Heart left ventricle (tissue), 16 donors: ENCODE measurements at places on chromosomes 3 and 15. TPM values are rescaled to one million over a fixed set of nuclear protein-coding genes. Genes with fewer than 3 reads are reported as not detected.
A peak's percentile ranks its signal among the peaks of the same experiment; 100 is the strongest.

The NUP210 gene
- 1.5 TPM for polyA plus RNA-seq

The TNNC1 gene
- polyA plus RNA-seq = 6,829 TPM

The CSNK1G1 gene
- 4.9 TPM for polyA plus RNA-seq

The SLC24A5 gene
- polyA plus RNA-seq = not detected

GRCh38 chr15:43133430-43134156 lies at the start of gene TMEM62:
TSS of gene TMEM62 (plus strand) at chr15:43133586. CDS start at chr15:43133803, 217 bp downstream.
- no peaks in the 10 kb centered on the region for H3K4me1 ChIP-seq
- peaks cover 36% of the 10 kb centered on the region for H3K36me3 ChIP-seq
- H3K4me3 ChIP-seq = peak within 1 kb of the TSS; percentile 79
- no peaks in the 10 kb centered on the region for H3K27me3 ChIP-seq
- peak within 1 kb of the TSS; percentile 83 for H3K27ac ChIP-seq

- H3K4me3 ChIP-seq = no peak overlapping the region
- DNase-seq = no peak
- H3K27ac ChIP-seq = no peak overlapping the region
Observed at GRCh38 chr3:78963771-78964170, 804.0 kb downstream of the ROBO1 start.

DNA sequence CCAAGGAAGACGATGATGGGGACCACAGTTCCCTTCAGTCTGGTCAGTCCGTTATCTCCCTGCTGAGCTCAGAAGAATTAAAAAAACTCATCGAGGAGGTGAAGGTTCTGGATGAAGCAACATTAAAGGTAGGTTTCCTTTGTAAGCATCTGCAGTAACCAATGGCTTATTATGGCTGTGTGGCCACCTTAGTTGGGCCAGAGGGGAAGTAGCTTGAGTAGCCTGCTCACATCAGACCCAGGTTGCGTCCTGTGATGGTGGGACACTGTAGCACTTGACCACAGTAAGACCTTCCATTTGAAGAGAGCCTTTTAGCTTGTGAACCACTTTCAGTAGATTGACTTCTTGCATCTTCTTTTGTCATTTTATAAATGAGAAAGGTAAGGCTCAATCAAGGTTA lies 22.6 kb downstream of the STARD5 start:
- no peak for DNase-seq
- no peak overlapping the region for H3K4me3 ChIP-seq
- no peaks in the 10 kb centered on the region for H3K4me1 ChIP-seq
- no peak overlapping the region for H3K27ac ChIP-seq
- H3K36me3 ChIP-seq = peaks cover 77% of the 10 kb centered on the region
- no peaks in the 10 kb centered on the region for H3K27me3 ChIP-seq

- H3K4me1 ChIP-seq = no peaks in the 10 kb centered on the region
- no peaks in the 10 kb centered on the region for H3K36me3 ChIP-seq
- no peak overlapping the region for H3K4me3 ChIP-seq
- H3K27me3 ChIP-seq = no peaks in the 10 kb centered on the region
- DNase-seq = peak; percentile 35
Observed at GRCh38 chr15:91271565-91272153, 171.6 kb downstream of the SV2B start.

- peak overlapping the region; percentile 97 for H3K27ac ChIP-seq
- no peak for DNase-seq
- no peaks in the 10 kb centered on the region for H3K36me3 ChIP-seq
- no peaks in the 10 kb centered on the region for H3K27me3 ChIP-seq
- H3K4me3 ChIP-seq = peak overlapping the region; percentile 97
Observed at GRCh38 chr3:69085168-69085832, 563 bp downstream of the ARL6IP5 start.

GRCh38 chr3:47276558-47276957 lies 6.0 kb downstream of the KIF9 start:
- no peaks in the 10 kb centered on the region for H3K27me3 ChIP-seq
- no peak overlapping the region for H3K4me3 ChIP-seq
- no peak for DNase-seq
- no peaks in the 10 kb centered on the region for H3K36me3 ChIP-seq

DNA sequence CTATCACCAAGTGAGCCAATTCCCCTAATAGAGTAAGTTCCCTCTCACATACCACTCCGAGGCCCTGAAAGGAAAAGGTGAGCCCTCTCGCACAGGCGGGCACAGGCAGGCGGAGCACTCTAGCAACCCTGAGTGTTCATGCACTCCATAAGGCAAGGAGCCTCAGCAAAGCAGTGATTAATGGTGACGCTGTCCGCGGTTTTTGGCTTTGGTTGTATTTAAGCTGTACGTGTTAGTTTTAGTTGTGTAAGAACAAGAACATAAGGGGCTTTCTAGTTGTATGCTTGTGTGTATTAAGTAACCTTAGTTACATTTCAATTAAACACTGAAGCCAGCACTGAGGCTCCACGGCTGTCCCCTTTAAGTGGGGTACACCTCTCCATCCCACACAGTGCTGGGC lies 33.1 kb downstream of the KLHL25 start:
- H3K4me3 ChIP-seq = no peak overlapping the region
- H3K27ac ChIP-seq = no peak overlapping the region
- no peak for DNase-seq

DNA sequence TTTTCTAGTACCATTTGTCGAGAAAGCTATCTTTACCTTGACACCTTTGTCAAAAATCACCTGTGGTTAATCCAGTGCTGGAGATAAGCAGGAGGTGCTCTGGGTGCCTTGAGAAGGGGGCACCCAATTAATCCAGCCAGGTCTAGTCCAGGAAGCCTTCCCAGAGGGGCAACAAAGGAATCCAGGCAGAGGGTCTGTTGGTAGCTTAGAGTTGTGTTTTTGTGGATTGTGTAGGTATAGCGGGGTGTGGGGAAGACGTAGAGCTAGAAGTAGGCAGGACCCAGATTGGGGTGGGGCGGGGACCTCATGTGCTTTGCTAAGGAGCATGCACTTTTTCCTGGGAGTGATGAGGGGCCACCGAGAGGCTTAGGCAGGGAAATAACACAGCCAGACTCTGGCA lies 6.0 kb upstream of the PIGZ start:
- H3K36me3 ChIP-seq = no peaks in the 10 kb centered on the region

GRCh38 chr3:171132873-171133272 lies 106.4 kb upstream of the SLC2A2 start:
- no peak for DNase-seq
- H3K27ac ChIP-seq = no peak overlapping the region
- H3K36me3 ChIP-seq = peaks cover 7% of the 10 kb centered on the region
- no peak overlapping the region for H3K4me3 ChIP-seq
- no peaks in the 10 kb centered on the region for H3K4me1 ChIP-seq

DNA sequence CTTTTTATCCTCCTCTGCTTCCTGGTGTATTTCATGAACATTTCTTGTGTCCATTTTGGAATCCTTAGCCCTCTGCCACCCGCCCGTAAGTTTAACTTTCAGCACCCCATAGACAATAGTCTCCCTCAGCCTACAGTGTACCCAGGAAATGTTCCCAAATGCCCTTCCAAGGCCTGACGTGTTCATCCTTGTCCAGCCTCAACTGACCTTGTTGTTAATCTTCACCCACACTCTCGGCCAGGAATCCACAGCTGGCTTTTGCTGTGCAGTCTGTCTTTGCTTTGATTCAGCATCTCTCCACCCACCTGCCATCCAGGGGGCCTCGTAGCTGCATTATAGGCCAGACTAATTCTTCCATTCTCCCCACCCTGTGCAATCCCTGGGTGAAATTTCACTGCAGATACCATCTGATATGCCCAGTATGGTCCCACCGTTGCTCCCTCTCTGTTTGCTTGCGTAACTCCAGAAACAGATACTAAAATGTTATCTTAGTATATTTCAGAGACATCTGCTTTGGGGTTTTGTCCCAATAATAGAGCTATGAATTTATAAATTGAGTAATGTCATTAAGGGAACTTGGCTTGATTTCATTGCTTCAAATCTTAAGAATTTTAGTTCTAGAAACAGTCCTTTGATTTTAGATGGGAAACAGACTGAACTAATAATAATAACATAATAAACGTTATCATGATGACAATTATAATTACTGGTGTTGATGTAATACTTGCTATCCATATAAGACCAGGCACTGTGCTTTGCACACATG lies 16.6 kb downstream of the GUCA1C start:
- no peak overlapping the region for H3K27ac ChIP-seq
- H3K4me3 ChIP-seq = no peak overlapping the region
- DNase-seq = no peak
- peaks cover 3% of the 10 kb centered on the region for H3K4me1 ChIP-seq

DNA sequence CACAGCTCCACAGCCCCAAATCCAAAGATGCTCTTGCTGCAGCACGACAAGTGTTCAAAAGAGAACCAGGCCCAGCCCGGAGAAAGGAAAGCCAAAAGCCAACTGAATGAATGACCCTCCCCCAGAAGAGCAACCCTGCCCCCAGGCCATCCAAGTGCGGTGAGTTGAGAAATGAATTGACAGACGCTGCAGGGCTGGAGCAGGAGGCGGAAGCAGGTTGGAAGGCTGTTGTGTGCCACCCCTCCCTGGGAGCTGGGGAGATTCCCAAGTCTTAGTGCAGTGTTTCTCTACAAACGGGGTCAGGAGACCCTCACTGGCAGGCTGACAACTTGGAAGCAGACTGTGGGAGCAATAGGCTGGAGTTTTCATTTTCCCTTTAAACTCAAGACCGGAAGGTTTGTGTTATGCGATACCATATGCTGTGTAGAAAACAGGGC lies 3.5 kb upstream of the SPTBN5 start:
- H3K4me3 ChIP-seq = no peak overlapping the region
- H3K4me1 ChIP-seq = peaks cover 11% of the 10 kb centered on the region
- H3K27ac ChIP-seq = no peak overlapping the region
- H3K36me3 ChIP-seq = peaks cover 57% of the 10 kb centered on the region

GRCh38 chr3:28449398-28449797 lies 100.8 kb upstream of the AZI2 start:
- no peak overlapping the region for H3K4me3 ChIP-seq
- no peaks in the 10 kb centered on the region for H3K4me1 ChIP-seq
- H3K27me3 ChIP-seq = no peaks in the 10 kb centered on the region
- DNase-seq = no peak
- H3K36me3 ChIP-seq = no peaks in the 10 kb centered on the region
- no peak overlapping the region for H3K27ac ChIP-seq

- no peaks in the 10 kb centered on the region for H3K36me3 ChIP-seq
- H3K27me3 ChIP-seq = no peaks in the 10 kb centered on the region
- H3K4me1 ChIP-seq = no peaks in the 10 kb centered on the region
- H3K27ac ChIP-seq = no peak overlapping the region
- DNase-seq = no peak
Observed at GRCh38 chr3:195250473-195251251, 20.3 kb downstream of the XXYLT1 start.

DNA sequence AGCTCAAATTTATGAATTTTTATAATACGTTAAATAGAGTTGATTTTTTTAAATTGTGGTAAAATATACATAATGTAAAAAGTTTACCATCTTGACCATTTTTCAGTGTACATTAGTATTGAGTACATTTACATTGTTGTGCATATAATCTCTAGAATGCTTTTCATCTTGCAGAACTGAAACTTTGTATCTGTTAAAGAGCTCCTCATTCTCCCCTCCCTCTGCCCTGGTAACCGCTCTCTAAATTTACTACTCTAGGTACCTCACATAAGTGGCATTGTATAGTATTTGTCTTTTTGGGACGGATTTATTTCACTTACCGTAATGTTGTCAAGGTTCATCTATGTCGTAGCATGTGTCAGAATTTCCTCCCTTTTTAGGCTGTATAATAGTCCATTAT lies 13.6 kb downstream of the TBC1D23 start:
- no peaks in the 10 kb centered on the region for H3K36me3 ChIP-seq
- no peak for DNase-seq
- H3K27ac ChIP-seq = no peak overlapping the region
- H3K27me3 ChIP-seq = no peaks in the 10 kb centered on the region

DNA sequence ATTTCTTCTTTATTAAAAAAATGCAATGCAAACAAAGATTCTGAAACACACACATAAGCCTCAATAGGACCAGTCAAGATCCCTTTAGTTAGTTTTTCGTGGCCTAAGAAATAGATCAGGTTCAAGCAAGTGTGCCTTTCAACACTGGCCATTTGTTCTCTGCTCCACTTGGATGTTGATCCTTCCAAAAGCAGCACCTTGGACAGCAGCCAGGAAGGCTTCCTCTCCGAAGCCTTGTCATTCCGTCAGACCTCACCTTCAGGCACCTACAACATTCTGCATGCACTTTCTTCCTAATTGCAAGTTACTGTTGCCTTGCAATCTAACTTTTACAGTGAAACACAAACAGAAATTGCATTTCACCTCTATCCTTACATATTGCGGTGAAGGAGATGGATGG lies 155.9 kb upstream of the FEZF2 start:
- H3K4me3 ChIP-seq = no peak overlapping the region
- no peaks in the 10 kb centered on the region for H3K27me3 ChIP-seq
- peak; percentile 23 for DNase-seq

GRCh38 chr15:94411846-94412245 lies 180.5 kb downstream of the MCTP2 start:
- H3K27ac ChIP-seq = no peak overlapping the region
- no peak for DNase-seq
- no peak overlapping the region for H3K4me3 ChIP-seq
- no peaks in the 10 kb centered on the region for H3K36me3 ChIP-seq
- no peaks in the 10 kb centered on the region for H3K27me3 ChIP-seq

- H3K27me3 ChIP-seq = no peaks in the 10 kb centered on the region
- no peak for DNase-seq
- H3K36me3 ChIP-seq = no peaks in the 10 kb centered on the region
Observed at GRCh38 chr3:9146367-9147071, 102.9 kb downstream of the SRGAP3 start.

DNA sequence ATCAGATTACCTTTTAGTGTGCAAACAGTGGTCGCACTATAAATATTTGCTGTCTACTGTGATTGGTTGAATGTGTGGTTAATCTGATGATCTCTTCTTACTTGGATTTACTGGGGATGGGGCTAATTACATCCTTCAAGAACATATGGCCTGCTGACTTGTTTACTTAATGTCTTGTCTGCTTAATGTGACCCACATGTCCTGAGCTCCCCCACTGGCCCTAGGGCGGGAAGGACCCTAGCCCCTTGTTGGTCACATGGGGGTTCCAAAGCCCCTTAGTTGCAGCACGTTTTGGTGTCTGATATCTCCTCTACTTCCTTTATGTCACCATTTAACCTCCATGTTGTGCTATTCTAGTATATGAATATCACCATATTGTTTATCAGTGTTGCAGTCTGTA lies 17.8 kb upstream of the P2RY12 start:
- DNase-seq = no peak
- H3K4me1 ChIP-seq = peaks cover 14% of the 10 kb centered on the region
- H3K27ac ChIP-seq = no peak overlapping the region
- no peaks in the 10 kb centered on the region for H3K27me3 ChIP-seq
- H3K4me3 ChIP-seq = no peak overlapping the region

GRCh38 chr15:62253294-62253693 lies 88.2 kb upstream of the C2CD4B start:
- no peak overlapping the region for H3K4me3 ChIP-seq
- H3K27me3 ChIP-seq = no peaks in the 10 kb centered on the region
- H3K27ac ChIP-seq = no peak overlapping the region
- no peaks in the 10 kb centered on the region for H3K4me1 ChIP-seq
